DMS153 (cell line): ENCODE measurements at places on chromosomes 2 and 18.

GRCh38 chr2:21667638-21668037, 543.9 kb downstream of the TDRD15 start:
- DNase-seq: no peak

DNA sequence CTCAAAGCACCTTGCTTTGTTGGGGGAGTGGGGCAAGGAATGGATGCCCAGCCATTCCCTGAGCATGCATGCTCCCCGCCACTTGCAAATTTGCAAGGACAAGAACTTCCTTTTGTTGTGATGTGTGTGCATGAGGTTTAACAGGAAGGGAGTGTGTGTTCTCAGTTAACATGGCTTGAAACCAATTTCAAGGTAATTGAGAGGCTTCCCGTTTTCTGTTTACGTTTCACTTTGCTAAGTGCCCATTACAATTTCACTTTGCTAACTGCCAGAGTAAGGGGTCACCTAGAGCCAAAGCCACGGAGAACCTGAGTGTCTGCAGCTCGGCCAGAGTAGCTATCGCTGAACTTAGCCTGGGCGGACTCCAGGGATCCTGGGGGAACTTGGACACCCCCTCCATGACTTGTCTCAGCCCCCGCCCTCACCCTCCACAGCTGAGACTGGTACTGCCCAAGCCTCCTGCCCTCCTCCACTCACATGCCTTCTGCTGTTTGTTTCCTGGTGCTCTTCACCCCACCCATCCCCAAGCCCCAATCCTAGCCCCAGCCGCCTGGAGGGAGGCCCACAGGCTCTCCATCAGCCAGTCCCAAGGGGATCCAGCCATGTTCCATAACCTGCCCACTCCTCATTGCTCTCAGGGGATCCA, 53.6 kb upstream of the LAPTM4A start:
- peak; percentile 39 for DNase-seq

DNA sequence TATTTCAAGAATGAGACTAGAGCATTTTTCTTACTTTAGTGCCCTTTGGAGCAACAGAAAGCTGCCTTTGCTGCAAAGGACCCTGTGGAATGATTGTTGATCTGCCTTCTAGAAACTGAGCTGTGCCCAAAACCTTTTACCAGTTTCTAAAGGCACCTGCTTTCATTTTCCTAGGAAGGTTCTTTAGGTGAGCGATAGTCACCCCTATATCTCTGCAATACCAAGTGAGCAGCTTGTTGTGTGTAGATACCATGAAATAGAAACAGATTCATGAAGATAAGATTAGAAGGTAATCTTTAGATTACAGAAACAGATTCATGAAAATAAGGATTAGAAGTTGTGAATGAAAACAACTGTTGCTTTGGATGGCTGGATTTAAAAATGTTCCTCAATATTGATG, 202.3 kb downstream of the PLCL1 start:
- DNase-seq: no peak

GRCh38 chr2:7837237-7837760, 844.6 kb upstream of the ID2 start:
- DNase-seq: no peak

DNA sequence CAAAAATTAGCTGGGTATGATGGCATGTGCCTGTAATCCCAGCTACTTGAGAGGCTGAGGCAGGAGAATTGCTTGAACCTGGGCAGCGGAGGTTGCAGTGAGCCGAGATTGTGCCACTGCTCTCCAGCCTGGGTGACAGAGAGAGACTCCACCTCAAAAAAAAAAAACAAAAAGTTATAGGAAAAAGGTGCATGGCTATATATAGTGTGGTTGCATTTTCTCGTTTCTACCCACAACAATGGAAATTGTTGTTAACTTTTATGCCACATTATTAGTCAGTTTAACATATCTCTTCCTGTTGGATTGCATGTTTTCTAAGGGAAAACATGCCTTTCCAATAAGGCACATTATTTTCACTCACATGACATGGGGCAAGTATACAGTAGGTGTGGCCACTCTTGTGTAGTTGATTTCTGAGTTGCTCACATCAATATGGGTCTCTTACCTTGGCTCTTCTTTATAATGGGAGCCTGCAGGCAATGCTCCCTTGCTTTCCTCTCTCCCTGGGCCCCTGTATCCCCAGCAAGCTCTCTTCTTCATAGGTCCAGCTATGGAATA, 610.0 kb downstream of the RNF144A start:
- no peak for DNase-seq

GRCh38 chr18:37684590-37684989, 119.0 kb upstream of the CELF4 start:
- DNase-seq: no peak

GRCh38 chr2:108968619-108969018, 20.4 kb downstream of the EDAR start:
- no peak for DNase-seq

GRCh38 chr2:141015341-141016047, 1115.3 kb downstream of the LRP1B start:
- DNase-seq: no peak

GRCh38 chr2:20961858-20962257, 82.0 kb downstream of the APOB start:
- no peak for DNase-seq

- no peak for DNase-seq
These were observed 203.5 kb downstream of the UXS1 start for GRCh38 chr2:105990624-105991023.

GRCh38 chr18:55100817-55101457, 141.7 kb upstream of the CCDC68 start:
- DNase-seq: no peak

- no peak for DNase-seq
These were observed 25.1 kb upstream of the GPR17 start for GRCh38 chr2:127620866-127621265.

DNA sequence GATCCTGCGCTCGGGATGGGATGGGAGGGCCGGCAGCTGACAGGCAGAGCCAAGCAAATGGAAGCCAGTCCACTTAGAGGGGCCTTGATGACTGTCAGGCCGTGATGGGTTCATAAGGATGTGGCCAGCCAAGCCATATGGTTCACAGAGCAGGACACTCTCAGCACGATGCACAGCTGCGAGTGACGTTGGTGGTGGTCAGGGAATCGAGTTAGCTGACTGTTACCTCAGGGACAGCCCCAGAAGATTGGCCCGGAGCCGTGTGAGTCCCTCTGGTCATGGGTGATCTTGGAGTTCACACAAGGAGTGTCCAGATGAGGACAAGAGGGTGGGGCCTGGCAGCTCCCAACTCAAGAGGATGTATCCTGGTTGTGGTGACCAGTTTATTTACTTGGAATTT, 70.2 kb downstream of the TPGS2 start:
- no peak for DNase-seq
